ENCODE measurements at places on chromosomes 3 and 15.

- H3K4me3 ChIP-seq: peak overlapping the region; percentile 91
- no peak overlapping the region for H3K27ac ChIP-seq
- DNase-seq: peak; percentile 40
Measured at GRCh38 chr3:192408647-192409200, 318.6 kb downstream of the FGF12 start.

GRCh38 chr3:141228395-141228794, 3.2 kb upstream of the PXYLP1 start:
- H3K27me3 ChIP-seq: peaks cover 18% of the 10 kb centered on the region
- DNase-seq: no peak
- peak overlapping the region; percentile 77 for H3K4me3 ChIP-seq
- peaks cover 17% of the 10 kb centered on the region for H3K36me3 ChIP-seq

- H3K4me1 ChIP-seq: peaks cover 41% of the 10 kb centered on the region
- peak overlapping the region; percentile 58 for H3K4me3 ChIP-seq
- H3K36me3 ChIP-seq: no peaks in the 10 kb centered on the region
- no peaks in the 10 kb centered on the region for H3K27me3 ChIP-seq
- peak overlapping the region; percentile 37 for H3K27ac ChIP-seq
Measured at GRCh38 chr3:64214381-64215018, 10.8 kb downstream of the PRICKLE2 start.

DNA sequence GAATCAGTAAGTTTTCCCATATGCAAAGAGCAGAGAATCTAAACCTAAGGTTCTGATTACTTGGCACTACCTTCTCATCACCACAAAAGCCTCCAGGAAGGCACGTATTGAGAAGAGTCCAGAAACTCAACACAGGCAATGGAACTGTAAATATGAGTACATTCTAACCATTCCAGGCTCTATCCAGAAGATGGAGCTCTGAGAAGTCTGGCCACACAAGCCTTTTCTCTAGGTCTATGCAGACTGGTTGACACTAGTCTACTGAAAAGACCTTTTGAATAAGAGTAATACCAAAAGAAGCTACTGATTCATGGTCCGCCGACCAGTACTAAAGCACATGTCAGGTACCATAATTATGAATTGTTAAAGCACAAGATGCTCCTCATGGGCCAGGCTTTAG, 12.2 kb upstream of the NCKIPSD start:
- H3K27me3 ChIP-seq: peaks cover 3% of the 10 kb centered on the region
- H3K4me1 ChIP-seq: peaks cover 21% of the 10 kb centered on the region
- no peak for DNase-seq
- H3K36me3 ChIP-seq: peaks cover 4% of the 10 kb centered on the region
- H3K27ac ChIP-seq: no peak overlapping the region
- no peak overlapping the region for H3K4me3 ChIP-seq

- peaks cover 24% of the 10 kb centered on the region for H3K4me1 ChIP-seq
- H3K27ac ChIP-seq: no peak overlapping the region
- peak overlapping the region; percentile 25 for H3K4me3 ChIP-seq
- peak; percentile 28 for DNase-seq
Measured at GRCh38 chr3:50124800-50125178, 30.3 kb upstream of the SEMA3F start.

DNA sequence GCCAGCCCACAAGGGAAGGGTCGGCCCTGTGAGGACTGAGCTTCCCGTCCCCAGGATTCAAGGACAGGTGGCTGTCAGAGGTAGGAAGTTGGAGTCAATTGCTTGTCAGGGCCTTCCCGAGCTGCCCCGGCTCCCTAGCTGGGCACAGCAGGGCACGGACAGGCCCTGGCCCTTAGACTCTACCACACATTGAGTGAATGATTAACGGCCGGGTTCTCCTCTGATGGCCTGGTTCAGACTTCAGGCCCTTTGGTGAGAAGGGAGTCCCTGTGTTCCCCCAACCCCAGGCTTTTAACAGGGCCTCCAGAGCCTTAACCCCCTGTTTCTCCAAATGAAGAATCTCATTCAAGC, 16.4 kb upstream of the FGD5 start:
- no peak overlapping the region for H3K27ac ChIP-seq
- H3K36me3 ChIP-seq: no peaks in the 10 kb centered on the region
- H3K4me3 ChIP-seq: no peak overlapping the region
- no peaks in the 10 kb centered on the region for H3K4me1 ChIP-seq

GRCh38 chr15:31508656-31509055, 182.0 kb downstream of the KLF13 start:
- no peak for DNase-seq
- no peaks in the 10 kb centered on the region for H3K36me3 ChIP-seq
- H3K27me3 ChIP-seq: no peaks in the 10 kb centered on the region
- H3K4me3 ChIP-seq: no peak overlapping the region

DNA sequence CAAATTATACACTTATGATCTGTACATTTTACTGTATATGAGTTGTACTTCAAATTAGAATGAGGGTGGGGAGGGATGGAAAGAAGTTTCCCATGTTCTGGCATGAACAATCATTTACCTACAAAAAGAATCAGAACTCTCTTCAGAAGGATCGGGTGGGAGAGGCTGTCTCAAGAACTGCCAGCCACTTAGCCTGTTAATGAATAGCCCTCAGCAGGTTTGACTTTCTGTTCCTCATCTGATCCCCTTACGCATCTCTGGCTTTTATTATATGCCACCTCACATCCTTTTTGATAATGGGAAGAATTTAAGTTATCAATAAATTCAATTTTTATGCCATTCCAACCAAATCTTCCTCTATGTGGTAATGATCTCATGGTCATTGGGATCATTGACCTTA, 168.3 kb upstream of the TGFBR2 start:
- no peaks in the 10 kb centered on the region for H3K36me3 ChIP-seq
- no peak overlapping the region for H3K27ac ChIP-seq
- H3K4me1 ChIP-seq: peaks cover 8% of the 10 kb centered on the region
- no peaks in the 10 kb centered on the region for H3K27me3 ChIP-seq
- H3K4me3 ChIP-seq: no peak overlapping the region

DNA sequence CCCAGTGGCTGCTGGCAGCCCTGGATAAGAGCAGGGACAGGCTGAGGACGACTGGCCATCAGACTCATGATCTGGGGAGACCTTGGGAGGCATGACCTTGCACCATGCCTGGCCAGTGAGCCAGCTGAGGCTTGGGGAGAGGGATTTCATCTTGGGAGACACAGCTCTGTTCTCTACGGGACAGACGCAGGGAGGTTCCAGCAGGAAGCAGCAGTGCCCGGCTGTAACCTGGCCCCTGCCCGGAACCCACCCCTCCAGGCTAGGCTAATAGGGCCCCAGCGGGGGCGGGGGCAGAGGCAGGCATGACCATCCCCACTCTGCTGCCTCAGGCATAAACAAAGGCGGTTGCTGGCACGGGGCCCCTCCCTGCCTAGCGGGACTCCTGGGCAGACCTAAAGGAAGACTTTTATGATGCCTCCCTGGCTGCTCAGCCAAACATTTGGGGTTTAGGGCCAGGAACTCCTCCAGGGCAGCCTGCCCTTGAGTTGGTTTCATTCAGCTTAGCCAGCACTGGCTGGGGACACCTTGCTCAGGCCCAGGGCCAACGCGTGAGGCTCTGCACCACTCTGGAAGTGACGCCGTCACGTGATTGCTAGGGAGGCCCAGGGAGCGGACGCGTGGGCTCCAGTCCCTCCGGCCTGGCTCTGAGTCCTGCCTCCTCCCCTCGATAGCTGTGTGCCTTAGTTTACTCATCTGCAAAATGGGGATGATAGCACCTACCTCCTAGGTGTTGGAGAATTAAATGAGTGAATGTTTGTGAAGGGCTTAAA, 27.6 kb downstream of the HDAC11 start:
- no peaks in the 10 kb centered on the region for H3K4me1 ChIP-seq
- H3K36me3 ChIP-seq: peaks cover 6% of the 10 kb centered on the region
- no peak for DNase-seq

GRCh38 chr3:101509811-101510210, 3.2 kb downstream of the SENP7 start:
- peaks cover 10% of the 10 kb centered on the region for H3K4me1 ChIP-seq
- DNase-seq: no peak
- peak overlapping the region; percentile 10 for H3K4me3 ChIP-seq
- H3K27me3 ChIP-seq: peaks cover 8% of the 10 kb centered on the region
- H3K36me3 ChIP-seq: no peaks in the 10 kb centered on the region

- H3K4me1 ChIP-seq: no peaks in the 10 kb centered on the region
- no peaks in the 10 kb centered on the region for H3K36me3 ChIP-seq
- H3K27me3 ChIP-seq: no peaks in the 10 kb centered on the region
- no peak overlapping the region for H3K4me3 ChIP-seq
- DNase-seq: no peak
Measured at GRCh38 chr3:74535281-74535680, 79.2 kb downstream of the CNTN3 start.

DNA sequence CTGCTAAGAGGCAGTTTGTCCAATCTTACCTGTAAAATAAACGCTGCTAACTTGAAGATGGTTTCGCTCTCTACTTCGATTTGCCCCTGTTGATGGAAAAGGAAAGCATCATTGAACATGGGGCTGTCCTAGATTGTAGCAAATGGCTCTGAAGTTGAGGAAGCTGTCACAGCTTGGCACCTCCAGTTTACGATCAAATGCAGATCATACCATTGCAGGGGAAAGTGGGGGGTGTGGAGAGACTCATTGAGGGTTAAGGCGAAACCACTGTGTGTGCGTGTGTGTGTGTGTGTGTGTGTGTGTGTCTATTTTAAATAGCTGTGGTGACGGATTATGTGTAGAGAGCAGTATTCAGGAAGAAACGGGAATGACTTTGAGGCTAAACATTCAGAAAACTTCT, 127.6 kb upstream of the LMOD3 start:
- H3K27ac ChIP-seq: no peak overlapping the region
- H3K4me3 ChIP-seq: no peak overlapping the region
- H3K27me3 ChIP-seq: no peaks in the 10 kb centered on the region
- peaks cover 2% of the 10 kb centered on the region for H3K4me1 ChIP-seq
- DNase-seq: no peak
- no peaks in the 10 kb centered on the region for H3K36me3 ChIP-seq

GRCh38 chr3:49942651-49943050, 2.7 kb downstream of the RBM6 start:
- H3K4me1 ChIP-seq: peaks cover 3% of the 10 kb centered on the region
- H3K27me3 ChIP-seq: peaks cover 8% of the 10 kb centered on the region
- no peak for DNase-seq
- peak overlapping the region; percentile 19 for H3K27ac ChIP-seq
- no peak overlapping the region for H3K4me3 ChIP-seq

DNA sequence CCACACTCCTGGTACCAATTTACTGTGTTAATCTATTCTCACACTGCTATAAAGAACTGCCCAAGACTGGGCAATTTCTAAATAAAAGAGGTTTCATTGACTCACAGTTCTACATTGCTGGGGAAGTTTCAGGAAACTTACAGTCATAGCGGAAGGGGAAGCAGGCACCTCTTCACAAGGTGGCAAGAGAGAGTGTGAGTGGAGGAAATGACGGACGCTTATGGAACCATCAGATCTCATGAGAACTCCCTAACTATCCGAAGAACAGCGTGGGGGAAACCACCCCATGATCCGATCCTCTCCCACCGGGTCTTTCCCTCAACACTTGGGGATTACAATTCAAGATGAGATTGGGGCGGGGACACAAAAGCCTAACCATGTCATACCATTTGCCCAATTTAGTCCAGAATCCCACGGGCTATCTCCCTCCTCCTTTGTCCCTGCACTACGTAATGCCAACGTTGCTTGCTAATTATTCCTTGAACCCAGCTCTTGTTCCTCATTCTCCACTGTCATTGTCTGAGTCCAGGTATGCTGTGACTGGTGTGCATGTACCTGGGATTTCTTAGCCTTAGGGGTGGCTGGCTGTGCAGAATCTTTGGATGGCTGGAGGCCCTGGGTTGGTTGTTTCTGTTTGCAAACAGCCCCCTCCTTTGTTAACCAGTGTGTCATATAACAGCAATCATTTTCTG, 3.4 kb downstream of the PIGZ start:
- DNase-seq: no peak
- no peak overlapping the region for H3K4me3 ChIP-seq
- peaks cover 13% of the 10 kb centered on the region for H3K4me1 ChIP-seq
- H3K36me3 ChIP-seq: peaks cover 11% of the 10 kb centered on the region
